ENCODE measurements at places on chromosomes 6 and 20.

- no peak for DNase-seq
Observed at GRCh38 chr6:137869549-137870307, 2.7 kb downstream of the TNFAIP3 start.

- peak; percentile 55 for DNase-seq
Observed at GRCh38 chr6:131281471-131282270, 146.4 kb downstream of the AKAP7 start.

DNA sequence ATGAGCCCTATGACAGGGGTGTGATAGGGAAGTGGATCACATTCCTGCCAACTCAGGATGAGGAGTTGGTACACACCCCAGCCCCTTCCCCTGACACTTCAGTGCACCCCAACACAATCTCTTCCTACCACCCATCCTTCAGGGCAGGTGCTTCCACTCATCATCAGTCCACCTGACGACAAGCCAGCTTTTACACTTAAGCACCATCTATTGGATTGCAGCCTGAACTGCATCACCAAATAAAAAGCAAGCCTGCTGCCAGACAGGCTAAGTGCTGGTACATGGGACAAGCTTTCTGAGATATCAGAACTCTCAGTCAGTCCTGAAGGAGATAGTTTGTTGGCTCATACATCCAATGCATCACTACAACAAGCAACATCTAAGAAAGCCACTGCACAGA lies 69.0 kb upstream of the TMEM200A start:
- no peak for DNase-seq

- no peak for DNase-seq
Observed at GRCh38 chr6:147207351-147207750, 3.1 kb downstream of the STXBP5 start.

GRCh38 chr20:37693242-37693634 lies 592 bp upstream of the CTNNBL1 start:
- no peak for DNase-seq

DNA sequence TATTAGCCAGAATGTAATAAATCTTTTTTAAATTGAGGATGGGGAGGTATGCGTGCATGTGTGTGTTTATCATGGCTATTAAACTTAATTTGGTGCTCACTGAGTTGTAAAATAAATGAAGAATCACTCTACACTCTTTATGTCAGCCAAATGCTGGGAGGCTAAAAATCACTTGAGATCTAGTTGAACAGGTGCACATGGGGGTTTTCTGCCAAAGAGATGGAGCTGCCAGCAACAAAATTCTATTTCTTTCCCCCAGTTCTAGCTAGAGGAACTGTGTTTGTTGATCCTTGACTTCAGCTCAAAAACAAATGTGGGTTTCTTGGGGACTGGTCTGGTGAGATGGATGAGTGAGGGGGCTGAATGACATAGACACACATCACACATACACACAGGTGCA lies 183.3 kb upstream of the BTBD3 start:
- DNase-seq: no peak

DNA sequence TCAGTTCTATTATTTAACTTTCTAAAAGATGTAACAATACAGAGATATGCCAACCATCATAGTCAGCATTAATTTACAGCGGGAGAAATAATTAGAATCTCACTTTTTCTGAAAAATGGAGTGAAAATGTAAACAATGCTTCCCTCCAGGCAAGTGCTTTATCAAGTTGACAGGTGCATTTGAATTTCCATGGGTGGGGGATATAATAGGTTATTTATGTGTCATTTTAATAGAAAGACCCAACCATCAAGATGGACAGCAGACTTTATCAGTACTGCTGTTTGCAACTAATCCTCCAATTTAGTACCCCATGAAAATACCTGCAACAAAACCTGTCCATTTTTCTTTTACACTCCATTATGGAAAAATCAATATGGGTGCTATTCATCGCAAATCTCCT lies 780.1 kb downstream of the TFAP2A start:
- DNase-seq: no peak

DNA sequence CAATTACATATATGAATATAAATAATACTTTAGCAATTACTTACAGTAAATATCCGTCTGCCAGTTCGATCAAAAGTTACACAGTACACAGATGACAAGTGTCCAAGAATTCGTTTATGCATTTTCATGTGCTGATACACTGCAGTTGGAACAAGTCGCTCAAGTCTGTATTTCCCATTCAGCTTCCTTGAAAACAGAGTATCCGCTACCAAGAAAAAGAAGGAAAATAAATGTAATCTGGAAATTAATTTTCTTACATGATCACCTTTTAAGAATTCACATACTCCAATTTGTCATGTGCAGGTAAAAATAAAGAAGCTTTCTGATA lies 35.3 kb downstream of the PHIP start:
- no peak for DNase-seq

DNA sequence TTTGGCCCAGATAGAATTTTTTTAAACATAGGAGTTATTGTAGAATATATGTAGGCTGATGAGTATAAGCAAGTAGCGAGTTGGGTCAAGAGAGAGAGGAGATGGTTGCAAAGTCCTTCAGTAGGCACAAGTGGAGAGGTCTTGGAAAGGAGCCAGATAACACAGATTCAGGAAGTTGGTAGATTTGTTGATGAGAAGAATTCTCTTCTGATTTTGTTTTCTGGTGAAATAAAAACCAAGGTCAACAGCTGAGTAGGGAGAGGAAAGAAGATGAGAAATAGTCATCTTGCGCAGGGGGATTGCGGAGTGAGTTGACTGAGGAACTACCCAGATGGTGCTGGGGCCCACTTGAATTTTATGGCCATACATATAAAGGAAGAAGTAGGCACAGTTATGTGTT lies 17.4 kb upstream of the CD83 start:
- DNase-seq: no peak

- DNase-seq: no peak
Observed at GRCh38 chr6:159481897-159482296, 211.1 kb downstream of the SOD2 start.

GRCh38 chr6:35596448-35597442 lies 84.0 kb upstream of the TULP1 start:
- DNase-seq: no peak

DNA sequence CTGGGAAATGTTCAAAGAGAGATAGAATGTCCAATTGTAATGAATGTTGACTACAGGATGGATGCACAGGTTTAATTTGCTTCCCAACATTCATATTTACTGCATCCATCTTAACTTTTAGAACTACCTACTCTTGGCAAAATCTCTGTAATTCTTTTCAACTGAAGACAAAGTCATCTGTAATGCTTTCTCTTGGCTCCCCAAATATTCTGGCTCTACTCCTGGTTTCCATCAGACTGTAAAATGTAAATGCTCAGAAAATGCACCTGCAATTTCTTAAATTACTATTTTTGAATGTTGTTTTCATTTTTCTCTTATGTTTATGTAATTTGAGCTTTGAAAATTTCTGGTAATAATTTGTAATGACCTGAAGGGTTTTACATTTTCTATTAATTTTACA lies 480.8 kb upstream of the IMPG1 start:
- no peak for DNase-seq

GRCh38 chr20:24297993-24298392 lies 171.4 kb upstream of the SYNDIG1 start:
- DNase-seq: no peak

GRCh38 chr6:108596956-108597355 lies 36.2 kb downstream of the FOXO3 start:
- DNase-seq: no peak
